ENCODE measurements at places on chromosomes 13 and 19.

GRCh38 chr19:33905937-33906577, 109.4 kb downstream of the KCTD15 start:
- DNase-seq, result no peak

DNA sequence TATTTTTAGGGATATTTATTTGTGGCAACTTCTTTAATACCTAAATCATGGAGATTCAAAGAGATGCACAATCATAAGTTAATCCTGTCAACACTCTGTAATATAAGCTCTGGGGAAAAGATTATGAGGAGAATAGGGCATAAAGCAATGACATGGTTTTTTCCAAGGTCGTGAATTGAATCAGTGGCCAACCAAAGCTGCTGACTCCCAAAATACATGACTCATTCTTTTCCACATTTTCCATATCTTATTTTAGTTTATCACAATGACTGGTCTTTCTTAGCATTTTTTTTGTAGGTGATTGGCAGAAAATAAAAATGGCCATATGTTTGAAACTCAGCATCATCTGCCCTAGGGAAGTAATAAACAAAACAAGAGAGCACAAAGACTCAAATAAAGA, 28.5 kb upstream of the RBM26 start:
- no peak for DNase-seq

DNA sequence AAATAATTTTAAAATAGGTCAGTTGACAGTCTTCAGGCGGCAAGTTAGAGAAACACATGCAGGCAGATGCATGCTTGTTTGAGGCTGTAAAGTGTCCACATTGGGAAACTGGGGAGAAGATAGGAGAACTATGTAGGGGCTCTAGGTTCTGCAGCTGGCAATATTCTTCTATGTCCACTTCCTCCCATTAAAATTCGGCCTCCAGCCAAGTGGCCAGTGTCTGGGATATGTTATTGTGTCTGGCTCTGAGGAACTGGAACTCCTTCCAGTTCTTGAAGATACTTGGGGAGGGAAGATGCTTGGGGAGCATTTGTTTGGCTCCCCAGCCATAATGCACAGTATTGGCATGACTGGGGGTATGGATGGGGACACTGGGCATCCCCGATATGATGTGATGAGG, 20.9 kb upstream of the KLF2 start:
- DNase-seq, result no peak

DNA sequence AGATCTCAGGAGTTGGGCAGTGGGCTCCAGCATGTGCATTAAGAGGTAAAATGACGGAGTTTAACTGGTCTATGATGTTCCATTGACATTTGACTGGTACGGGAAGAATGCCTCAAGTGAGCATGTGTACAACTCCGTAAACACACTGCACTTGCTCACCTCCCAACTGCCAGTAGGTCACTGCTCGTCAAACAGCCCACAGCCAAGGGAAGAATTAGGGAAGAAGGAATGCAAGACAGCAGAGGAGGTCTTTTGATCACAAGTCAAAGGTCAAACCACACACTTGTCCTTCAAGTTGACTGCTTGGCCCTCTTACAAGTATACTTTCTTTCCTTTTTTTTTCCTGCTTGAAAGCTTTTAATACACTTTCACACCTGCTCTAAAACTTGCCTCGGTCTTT, 236.7 kb downstream of the B3GLCT start:
- no peak for DNase-seq

- peak; percentile 49 for DNase-seq
These were observed 9.2 kb downstream of the PGPEP1 start for GRCh38 chr19:18349524-18350128.

GRCh38 chr13:29454931-29455481, 140.5 kb downstream of the SLC7A1 start:
- no peak for DNase-seq

GRCh38 chr13:102856557-102856956, 10.7 kb downstream of the ERCC5 start:
- DNase-seq, result no peak

DNA sequence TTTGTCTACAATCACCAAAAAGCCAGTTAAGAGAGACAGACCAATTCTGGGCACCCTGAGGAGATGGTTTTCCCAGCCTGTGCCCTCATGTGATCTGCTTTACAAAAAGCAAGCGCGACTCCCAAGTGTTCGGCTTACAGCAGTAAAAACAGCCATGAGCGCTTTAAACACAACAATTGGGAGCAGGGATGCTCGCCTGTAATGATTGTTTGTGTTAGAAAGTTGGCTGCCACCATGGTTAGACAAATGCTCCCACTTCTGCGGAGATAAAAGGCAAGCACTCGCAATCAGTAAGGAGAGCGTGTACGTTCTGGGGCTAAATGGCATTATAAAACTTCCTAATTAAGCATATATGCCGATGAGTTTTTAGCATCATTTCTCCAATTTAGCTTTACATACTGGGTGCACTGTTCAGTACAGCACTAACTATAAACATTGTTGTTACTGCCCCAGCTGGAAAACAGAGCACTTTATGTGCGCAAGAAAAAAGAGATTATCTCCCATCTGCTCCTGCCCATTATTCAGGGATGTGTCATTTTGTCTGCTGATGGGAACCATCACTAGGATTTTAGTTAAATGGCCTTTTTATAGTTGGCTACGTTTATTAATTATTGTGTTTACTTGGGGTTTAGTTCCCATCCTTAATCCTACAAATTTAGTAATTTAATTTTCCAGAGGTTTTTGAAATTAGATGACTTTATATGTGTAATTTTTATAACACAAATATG, 309.3 kb upstream of the MAB21L1 start:
- no peak for DNase-seq

DNA sequence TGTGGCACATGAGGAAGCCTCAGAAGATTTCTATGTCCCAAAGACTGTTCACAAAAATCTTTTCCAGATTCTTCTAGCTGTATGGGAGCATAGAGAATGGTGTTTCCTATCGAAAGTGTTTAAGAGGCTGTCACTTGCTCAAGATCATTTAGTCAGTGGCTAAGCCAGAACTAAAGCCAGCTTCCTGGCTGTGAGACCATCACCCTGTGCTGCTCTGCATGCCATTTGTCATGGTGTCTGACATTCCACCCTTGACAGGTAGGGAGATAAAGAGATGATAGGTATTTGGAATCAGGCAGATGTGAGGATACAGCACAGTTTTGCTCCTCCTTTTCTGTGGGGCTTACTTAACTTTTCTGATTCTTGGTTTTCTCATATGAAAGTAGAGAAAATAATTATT, 177.3 kb downstream of the DNAJC15 start:
- DNase-seq, result no peak
